ENCODE measurements at places on chromosomes 7 and 10.

- peak; percentile 5 for DNase-seq
Measured at GRCh38 chr10:57964351-57964750, 303.3 kb downstream of the IPMK start.

DNA sequence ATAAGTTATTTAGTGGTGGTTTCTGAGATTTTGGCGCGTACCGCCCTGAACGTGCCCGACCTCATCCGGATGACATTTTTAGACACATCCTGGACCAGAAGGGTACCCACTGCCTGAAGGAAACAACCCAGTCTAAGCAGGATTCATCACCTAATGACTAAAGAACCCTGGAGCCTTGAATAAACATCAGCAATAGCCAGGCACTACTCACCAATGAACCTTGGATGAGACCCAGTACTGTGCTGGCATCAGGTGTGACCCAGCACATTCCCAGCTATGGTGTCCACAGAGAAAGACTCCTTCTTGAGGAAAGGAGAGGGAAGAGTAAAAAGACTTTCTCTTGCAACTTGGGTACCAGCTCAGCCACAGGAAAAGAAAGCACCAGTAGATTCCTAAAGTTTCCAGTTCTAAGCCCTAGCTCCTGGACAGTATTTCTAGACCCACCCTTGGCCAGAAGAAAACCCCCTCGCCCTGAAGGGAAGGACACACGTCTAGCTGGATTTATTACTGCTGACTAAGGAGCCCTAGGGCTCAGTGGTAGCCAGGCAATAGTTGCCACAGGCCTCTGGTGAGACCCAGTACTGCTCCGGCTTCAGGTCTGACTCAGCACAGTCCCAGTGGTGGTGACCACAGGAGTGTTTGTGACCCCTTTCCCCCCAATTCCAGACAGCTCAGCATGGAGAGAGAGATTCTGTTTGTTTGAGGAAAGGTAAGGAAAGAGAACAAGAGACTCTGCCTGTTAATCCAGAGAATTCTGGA lies 32.5 kb downstream of the ZNF277 start:
- no peak for DNase-seq

- no peak for DNase-seq
Measured at GRCh38 chr10:17406036-17406834, 48.2 kb downstream of the ST8SIA6 start.

- no peak for DNase-seq
Measured at GRCh38 chr7:37248396-37248861, 200.2 kb downstream of the ELMO1 start.

- DNase-seq = peak; percentile 20
Measured at GRCh38 chr7:147308539-147308938, 1191.9 kb downstream of the CNTNAP2 start.

- DNase-seq = no peak
Measured at GRCh38 chr10:107894516-107894915, 730.0 kb upstream of the SORCS1 start.

GRCh38 chr10:62052276-62052675 lies 150.8 kb downstream of the ARID5B start:
- no peak for DNase-seq

DNA sequence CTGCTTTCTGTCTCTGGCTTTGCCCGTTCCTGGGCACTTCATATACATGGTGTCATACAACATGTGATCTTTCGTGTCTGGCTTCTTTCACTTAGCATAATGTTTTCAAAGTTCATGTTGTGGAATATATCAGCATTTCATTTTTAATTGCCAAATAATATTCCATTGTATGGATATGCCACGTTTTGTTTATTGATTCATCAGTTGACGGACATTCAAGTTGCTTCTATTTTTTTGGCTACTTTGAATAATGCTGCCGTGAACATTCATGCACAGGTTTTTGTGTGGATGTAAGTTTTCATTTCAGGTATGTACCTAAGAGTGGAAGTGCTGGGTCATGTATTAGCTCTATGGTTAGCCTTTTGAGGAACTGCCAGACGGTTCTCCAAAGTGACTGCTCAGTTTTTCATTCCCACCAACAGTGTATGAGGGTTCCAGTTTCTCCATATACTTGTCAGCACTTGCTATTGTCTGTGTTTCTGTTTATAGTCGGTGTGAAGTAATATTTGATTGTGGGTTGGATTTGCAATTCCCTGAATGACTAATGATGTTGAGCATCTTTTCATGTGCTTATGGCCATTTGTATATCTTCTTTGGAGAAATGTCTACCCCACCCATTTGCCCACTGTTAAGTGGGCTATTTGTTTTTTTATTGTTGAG lies 401.4 kb upstream of the GALNT17 start:
- DNase-seq = no peak

DNA sequence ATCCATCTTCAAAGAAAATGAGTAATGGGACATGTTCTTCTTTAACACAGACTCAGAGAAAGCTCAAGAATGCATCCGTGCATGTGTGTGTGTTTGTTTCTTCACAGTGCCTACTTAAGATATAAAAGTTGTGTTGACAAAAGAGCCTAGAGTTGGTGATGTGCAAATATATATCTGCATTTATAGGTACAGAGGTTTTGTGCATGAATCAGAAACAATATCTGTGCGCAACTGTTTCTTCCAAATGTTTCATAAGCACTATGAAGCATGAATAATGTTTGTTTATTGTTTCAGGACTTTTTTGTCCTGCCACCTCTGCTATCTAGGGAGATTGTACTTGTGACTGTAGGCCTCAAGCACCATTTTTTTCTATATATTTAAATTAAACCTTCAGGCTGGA lies 229.7 kb downstream of the CSTF2T start:
- peak; percentile 11 for DNase-seq

GRCh38 chr10:110733218-110733952 lies 89.2 kb downstream of the RBM20 start:
- no peak for DNase-seq

DNA sequence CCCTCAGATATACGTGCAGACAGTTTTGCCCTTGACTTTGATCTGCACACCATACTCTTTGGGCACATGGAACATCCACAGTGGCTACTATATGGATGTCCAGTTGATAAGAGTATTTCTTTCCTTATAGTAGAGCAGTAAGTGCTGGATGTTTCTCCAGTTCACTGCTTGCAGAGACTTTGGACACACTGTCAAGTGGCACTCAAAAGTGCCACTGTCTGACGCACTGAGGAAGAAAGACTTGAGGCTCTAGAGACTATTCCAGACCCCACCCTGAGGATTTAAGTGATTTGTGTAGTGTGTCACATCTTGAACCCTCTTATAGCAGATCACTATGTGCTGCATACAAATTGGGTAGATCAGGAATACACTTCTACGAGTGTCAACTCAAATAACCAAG lies 179.1 kb downstream of the GNAI1 start:
- no peak for DNase-seq

DNA sequence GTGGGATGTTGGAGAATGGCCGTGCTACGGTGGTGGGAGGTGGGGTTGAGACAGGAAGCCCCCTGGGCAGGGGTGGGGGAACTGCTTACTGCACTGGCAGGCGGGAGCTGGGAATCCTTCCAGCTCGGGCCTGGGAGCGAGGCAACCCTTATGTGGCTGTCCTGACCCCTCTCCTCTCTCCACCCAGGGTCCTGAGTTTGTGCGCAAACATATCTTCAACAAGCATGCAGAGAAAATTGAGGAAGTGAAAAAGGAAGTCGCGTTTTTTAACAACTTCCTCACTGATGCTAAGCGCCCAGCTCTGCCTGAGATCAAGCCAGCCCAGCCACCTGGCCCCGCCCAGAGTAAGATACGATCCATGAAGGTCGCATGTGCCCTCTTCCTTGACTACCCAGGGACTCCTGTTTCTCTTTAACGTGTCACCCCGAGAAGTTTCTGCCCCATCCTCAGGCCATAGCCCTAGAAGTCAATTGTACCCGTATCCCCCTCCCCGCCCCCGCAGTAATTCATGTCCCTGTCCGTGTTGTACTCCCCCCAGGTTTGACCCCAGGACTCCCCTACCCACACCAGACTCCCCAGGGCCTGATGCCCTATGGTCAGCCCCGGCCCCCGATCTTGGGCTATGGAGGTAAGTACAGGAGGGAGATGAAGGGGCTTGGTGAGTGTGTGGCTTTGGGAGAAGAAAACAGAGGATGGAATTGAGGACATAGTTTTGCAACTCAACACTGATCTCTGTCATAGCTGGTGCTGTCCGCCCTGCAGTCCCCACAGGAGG lies 1.8 kb downstream of the UFSP1 start:
- no peak for DNase-seq

- DNase-seq = no peak
Measured at GRCh38 chr10:55820478-55820877, 540.6 kb downstream of the ZWINT start.

- no peak for DNase-seq
Measured at GRCh38 chr7:33190688-33191304, 61.4 kb downstream of the BBS9 start.

DNA sequence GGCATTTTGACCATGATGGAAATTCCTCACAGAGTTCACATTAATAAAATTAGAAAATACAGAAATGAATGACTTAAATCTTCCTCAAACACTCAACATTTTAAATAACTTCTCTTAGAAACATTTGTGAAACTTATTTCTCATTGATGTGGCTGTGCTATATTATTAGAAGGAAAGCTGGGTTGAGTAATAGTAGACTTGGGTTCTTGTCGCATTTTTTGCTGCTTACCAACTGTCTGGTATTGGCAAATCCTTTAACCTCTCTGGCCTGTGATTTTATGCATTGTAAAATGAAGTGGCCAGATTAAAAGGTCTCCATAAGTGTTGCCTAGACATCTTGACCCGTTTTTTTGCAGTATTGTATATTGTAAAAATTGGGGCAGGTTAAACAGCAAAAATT lies 66.5 kb downstream of the VPS50 start:
- DNase-seq = peak; percentile 67

DNA sequence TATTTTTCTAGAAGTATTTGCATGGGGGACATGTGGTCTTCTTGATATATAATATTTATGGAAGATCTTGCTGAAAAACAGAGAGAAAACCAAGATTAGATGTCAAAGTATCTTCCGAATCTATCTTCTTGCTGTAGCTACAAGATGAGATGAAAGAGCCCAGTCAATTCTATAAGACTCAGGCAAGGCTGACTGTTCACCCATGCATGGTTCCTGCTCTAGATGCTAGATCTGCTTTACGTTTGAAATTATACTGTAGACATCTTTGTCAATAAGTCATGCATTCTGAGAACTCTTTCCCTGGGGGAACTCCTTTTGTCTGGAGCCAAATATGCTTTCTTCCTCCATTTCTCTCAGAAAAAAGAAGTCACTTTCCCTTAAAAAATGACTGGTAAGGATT lies 1292.0 kb downstream of the XPNPEP1 start:
- no peak for DNase-seq

GRCh38 chr7:101953248-101953819 lies 135.9 kb downstream of the CUX1 start:
- peak; percentile 77 for DNase-seq

DNA sequence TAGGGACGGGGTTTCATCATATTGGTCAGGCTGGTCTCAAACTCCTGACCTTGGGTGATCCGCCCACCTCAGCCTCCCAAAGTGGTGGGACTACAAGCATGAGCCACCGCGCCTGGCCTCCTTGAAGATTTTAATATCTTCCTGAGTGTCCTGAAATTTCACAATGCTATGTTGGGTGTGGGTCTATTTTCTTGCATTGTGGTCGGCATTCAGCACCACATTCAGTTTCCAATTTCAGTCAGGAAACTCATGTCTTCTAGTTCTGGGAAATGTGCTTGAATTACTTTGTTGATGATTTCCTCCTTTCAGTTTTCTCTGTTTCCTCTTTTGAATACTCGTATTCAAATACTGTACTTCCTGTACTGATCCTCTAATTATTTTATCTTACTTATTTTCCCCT lies 49.3 kb upstream of the IL6 start:
- DNase-seq = no peak

DNA sequence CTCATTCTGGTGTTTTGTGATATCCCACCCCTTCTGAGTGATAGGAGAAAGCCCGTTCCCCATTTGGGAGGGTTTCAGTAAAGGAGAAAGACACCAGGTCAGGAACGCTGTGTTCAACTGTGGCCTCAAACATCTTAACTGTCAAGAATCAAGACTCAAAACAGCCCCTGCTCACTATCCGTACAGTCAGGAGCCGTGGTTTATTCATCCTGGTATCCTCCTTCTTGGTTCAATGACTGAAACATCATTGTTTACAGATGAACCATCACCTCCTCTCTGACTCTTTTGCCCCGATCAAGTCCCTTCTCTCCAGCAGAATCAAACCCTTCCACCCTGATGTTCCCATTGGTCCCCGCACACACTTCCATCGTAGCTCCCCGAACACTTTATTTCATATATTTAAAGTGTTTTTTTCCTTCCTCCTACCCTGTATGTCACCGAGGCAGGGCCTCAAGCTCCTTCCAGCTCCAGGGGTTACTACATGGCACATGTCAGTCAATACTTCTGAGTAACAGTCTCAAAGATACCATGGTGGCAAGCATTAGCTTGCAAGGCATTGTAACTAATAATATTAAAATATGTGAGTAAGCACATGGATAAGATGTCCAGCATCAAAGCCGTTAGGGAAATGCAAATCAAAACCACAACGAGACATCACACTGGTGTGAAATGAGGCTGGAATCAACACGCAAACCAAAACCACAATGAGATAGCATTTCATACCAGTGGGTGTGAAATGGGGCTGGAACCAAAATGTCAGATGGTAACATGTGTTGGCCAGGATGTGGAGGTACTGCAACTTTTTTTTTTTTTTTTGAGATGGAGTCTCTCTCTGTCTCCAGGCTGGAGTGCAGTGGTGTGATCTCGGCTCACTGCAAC lies 124.7 kb upstream of the C1QL3 start:
- DNase-seq = no peak

GRCh38 chr7:131071786-131072504 lies 255.7 kb upstream of the MKLN1 start:
- DNase-seq = peak; percentile 62

GRCh38 chr10:126140746-126141273 lies 244.4 kb downstream of the FANK1 start:
- DNase-seq = no peak

DNA sequence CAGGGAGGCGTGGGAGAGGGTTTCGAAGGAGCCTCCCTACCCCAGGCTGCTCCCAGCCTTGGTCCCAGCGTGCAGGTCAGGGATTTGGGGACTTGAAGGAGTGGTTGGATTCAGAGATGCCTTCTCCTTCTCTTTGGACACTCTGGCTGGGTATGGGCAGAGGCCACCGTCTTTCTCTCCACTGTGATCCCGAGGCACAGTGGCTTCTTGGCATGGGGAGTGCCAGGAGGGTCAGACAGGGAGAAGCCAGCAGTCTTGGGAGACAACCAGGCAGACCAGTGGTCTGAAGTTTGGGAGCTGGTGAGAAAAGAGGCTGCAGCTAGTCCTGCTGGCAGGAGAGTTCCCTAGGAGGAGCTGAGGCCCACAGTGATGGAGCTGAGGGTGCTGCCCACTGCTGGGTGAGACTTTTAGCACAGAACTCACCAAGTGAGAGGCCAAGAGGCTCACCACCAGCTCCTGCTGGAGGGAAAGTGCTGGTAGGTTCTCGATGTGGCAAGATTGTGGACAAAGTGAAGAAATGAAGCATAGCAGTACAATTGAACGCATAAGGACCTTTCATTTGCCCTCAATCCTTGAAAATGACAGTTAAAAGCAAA lies 35.2 kb upstream of the WDFY4 start:
- DNase-seq = no peak

- DNase-seq = no peak
Measured at GRCh38 chr7:80197627-80198026, 63.0 kb downstream of the GNAI1 start.
